Left lung (tissue), 14 donors: ENCODE measurements at places on chromosomes 6 and 20. TPM values are rescaled to one million over a fixed set of nuclear protein-coding genes. Genes with fewer than 3 reads are reported as not detected.

The PCK1 gene
- 0.26 TPM for polyA plus RNA-seq

The CST11 gene
- not detected for polyA plus RNA-seq

The PAK5 gene
- 0.41 TPM for polyA plus RNA-seq

The PNPLA1 gene
- polyA plus RNA-seq = 0.13 TPM

- no peak for DNase-seq
These were observed 20.3 kb downstream of the SSR1 start for GRCh38 chr6:7292596-7293255.

DNA sequence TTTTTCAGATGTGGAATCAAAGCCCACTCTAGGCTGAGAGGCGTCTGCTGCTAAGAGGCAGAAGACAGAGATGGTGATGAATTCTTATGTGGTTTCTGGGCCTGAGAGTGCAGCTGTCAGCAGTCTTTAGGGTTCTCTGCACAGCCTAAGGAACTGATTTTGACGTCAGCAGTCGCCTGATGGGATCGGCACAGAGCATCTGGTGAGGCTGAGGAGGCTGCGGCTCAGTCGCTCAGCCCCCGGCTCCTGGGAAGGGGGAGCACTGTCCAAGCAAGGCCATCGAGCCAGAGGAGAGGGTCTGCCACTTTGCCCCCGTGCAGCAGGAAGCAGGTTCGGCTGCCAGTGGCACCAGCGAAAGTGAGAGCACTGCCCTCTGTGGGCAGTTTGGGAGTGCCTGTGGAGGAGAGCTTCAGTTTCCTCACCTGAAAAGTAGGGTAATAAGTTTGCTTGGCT, 92.5 kb downstream of the TCP11 start:
- peak; percentile 60 for DNase-seq

- DNase-seq = peak; percentile 7
These were observed 100.2 kb downstream of the UST start for GRCh38 chr6:148846778-148847761.
